ENCODE measurements at places on chromosomes 5 and 9. TPM values are rescaled to one million over a fixed set of nuclear protein-coding genes. Genes with fewer than 3 reads are reported as not detected.

- H3K36me3 ChIP-seq = peaks cover 6% of the 10 kb centered on the region
- no peak overlapping the region for H3K27ac ChIP-seq
- H3K4me1 ChIP-seq = peaks cover 14% of the 10 kb centered on the region
- H3K27me3 ChIP-seq = no peaks in the 10 kb centered on the region
- no peak overlapping the region for H3K4me3 ChIP-seq
- DNase-seq = peak; percentile 11
Observed at GRCh38 chr9:92295827-92296258, 2.3 kb upstream of the IARS1 start.

GRCh38 chr9:101400120-101400519 lies 1.5 kb downstream of the ZNF189 start:
- H3K4me1 ChIP-seq = peaks cover 13% of the 10 kb centered on the region
- H3K4me3 ChIP-seq = peak overlapping the region; percentile 69
- no peak for DNase-seq

Gene IRX4
- total RNA-seq = not detected

Gene CLTA
- total RNA-seq = 203 TPM

DNA sequence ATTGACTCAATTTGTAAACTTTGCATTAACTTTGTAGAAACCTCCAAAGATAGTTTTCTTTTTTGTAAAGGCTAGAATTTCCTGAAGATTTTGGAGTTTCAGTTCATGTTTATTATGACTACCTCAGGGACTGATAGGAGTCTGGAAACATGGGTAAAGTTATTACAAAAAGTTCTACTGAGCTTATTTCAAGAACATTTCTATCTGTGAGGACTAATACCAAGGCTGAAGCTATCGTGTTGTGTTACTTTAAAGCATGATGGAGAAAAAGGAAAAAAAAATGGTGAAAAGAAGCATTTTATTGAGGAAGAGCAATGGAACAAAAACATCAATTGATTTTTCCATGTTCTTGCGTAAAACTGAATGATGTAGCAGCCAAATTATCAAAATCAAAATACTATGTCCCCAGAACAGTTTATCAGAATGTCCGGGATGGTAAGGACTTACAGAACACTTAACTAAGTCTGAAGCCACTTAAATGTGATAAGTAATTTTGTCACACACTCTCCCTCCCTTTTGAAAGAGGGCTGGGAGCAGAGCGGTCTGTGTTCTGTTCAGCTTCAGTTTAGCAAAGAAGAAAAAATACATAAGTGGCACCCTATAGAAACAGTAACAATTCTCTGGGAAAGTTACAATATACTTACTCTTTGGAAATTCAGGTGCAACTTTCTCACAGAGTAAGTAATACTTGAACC lies 25.1 kb upstream of the VCAN start:
- H3K27ac ChIP-seq = no peak overlapping the region
- no peaks in the 10 kb centered on the region for H3K4me1 ChIP-seq
- DNase-seq = no peak
- H3K36me3 ChIP-seq = no peaks in the 10 kb centered on the region
- no peaks in the 10 kb centered on the region for H3K27me3 ChIP-seq

DNA sequence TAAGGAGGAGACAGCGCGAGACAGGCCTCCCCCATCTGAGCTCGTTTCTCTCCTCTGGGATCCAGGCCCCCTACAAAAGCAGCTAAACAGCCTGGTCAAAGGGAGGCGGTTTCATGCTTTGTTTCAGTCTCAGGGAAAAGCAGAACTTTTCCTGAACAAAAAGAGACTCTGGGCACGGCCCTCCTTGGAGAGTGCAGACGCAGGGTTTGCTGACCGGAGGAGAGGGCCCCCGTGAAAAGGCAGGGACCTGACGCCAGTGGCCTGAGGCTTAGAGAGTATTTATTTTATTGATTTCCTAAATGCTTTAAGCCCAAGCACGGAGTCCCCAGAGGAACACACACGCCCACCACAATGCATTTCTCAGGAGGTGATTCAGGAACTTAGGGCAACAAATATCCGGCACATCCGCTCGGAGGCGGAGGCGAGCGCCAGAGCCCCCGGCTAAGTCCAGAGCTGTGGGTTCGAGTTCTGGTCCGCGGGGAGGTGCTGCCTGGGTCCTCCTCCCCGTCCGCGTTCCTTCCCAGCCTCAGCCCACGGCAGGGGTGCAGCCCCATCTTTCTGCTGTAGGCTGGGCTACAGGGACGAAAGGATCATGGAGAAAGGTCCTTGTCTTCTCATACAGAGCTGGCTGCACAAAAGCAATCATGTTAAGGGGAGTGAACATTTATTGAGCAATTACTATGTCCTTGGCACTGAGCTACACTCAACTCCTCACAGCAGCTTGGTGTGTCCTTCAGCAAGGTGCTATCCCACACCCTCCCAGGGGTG lies 40.0 kb downstream of the PTGES start:
- peak; percentile 73 for DNase-seq
- peak overlapping the region; percentile 87 for H3K27ac ChIP-seq
- H3K27me3 ChIP-seq = no peaks in the 10 kb centered on the region
- H3K4me1 ChIP-seq = peaks cover 37% of the 10 kb centered on the region

DNA sequence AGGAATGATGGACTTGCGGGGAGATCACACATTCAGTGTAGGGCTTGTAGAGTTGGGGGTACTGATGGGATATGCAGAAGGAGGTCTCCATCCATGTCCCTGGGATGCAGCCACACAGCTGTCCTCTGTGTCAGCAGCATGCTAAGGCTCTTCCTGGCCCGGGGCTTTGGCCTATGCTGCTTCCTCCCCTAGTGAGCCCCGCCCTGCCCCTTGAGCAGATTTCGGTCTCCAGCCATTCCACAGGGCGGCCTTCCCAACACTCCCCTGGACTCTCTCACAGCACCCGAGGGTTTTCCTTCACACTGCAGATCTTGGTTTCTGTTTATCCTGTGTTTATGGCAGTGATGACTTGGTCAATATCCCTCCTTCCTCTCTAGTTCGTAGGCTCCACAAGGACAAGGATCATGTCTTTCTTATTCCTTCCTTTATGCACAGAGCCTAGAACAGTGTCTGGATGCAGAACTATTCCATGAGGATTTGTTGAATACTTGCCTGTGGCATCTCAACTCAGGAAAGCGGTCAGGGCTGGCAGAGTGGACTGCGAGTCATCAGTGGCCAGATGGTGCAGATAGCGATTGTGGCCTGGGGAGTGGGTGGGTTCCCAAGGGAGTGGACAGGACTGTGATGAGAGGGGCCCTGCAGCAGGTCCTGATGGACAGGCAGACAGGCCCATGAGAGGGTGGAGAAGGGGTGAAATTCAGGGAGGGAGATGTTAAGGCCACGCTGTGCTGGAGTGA lies 114.2 kb downstream of the RGS3 start:
- no peaks in the 10 kb centered on the region for H3K27me3 ChIP-seq
- DNase-seq = no peak
- H3K36me3 ChIP-seq = no peaks in the 10 kb centered on the region
- no peaks in the 10 kb centered on the region for H3K4me1 ChIP-seq

GRCh38 chr5:179393078-179393477 lies 47.8 kb upstream of the ADAMTS2 start:
- H3K4me1 ChIP-seq = no peaks in the 10 kb centered on the region
- no peak for DNase-seq
- peaks cover 4% of the 10 kb centered on the region for H3K36me3 ChIP-seq

- no peaks in the 10 kb centered on the region for H3K27me3 ChIP-seq
- no peak for DNase-seq
- no peak overlapping the region for H3K27ac ChIP-seq
- H3K4me1 ChIP-seq = peaks cover 27% of the 10 kb centered on the region
- no peaks in the 10 kb centered on the region for H3K36me3 ChIP-seq
Observed at GRCh38 chr5:74546796-74547195, 93.7 kb downstream of the ENC1 start.

GRCh38 chr5:136066661-136067271 lies 38.0 kb downstream of the TGFBI start:
- DNase-seq = no peak
- H3K27ac ChIP-seq = no peak overlapping the region
- no peak overlapping the region for H3K4me3 ChIP-seq
- no peaks in the 10 kb centered on the region for H3K4me1 ChIP-seq
- no peaks in the 10 kb centered on the region for H3K36me3 ChIP-seq

Gene LRRC70
- total RNA-seq = 1.2 TPM

GRCh38 chr9:21779397-21779796 lies 23.0 kb upstream of the MTAP start:
- no peak for DNase-seq
- H3K4me1 ChIP-seq = no peaks in the 10 kb centered on the region
- no peak overlapping the region for H3K4me3 ChIP-seq
- H3K36me3 ChIP-seq = no peaks in the 10 kb centered on the region
- H3K27ac ChIP-seq = no peak overlapping the region

GRCh38 chr5:73370640-73371583 lies 77.7 kb downstream of the FOXD1 start:
- no peak for DNase-seq
- H3K27me3 ChIP-seq = no peaks in the 10 kb centered on the region
- H3K36me3 ChIP-seq = no peaks in the 10 kb centered on the region
- H3K27ac ChIP-seq = no peak overlapping the region
- no peak overlapping the region for H3K4me3 ChIP-seq
- peaks cover under 1% of the 10 kb centered on the region for H3K4me1 ChIP-seq

DNA sequence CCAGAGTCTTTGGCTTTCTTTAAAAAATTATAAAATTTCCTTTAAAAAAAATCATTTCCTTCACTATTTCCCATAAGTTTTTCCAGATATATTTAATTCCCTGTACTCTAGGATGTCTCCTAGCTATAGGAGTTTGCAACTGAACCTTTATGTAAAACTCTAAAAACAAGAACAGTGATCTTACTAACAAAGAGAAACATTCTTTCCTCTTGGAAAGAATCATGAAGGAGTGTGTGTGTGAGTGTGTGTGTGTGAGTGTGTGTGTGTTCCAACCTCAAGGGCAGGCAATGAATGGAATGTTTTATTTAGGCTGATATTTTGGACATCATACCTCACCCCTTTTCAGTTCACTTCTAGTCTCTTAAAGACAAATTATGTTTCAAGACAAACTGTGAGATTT lies 309.2 kb downstream of the CEMIP2 start:
- H3K27ac ChIP-seq = no peak overlapping the region
- peaks cover 17% of the 10 kb centered on the region for H3K4me1 ChIP-seq
- no peaks in the 10 kb centered on the region for H3K36me3 ChIP-seq
- H3K27me3 ChIP-seq = no peaks in the 10 kb centered on the region

Gene TMEM38B
- total RNA-seq = 21.1 TPM

Gene SEMA6A
- 75.3 TPM for total RNA-seq

Gene PTGDS
- not detected for total RNA-seq

DNA sequence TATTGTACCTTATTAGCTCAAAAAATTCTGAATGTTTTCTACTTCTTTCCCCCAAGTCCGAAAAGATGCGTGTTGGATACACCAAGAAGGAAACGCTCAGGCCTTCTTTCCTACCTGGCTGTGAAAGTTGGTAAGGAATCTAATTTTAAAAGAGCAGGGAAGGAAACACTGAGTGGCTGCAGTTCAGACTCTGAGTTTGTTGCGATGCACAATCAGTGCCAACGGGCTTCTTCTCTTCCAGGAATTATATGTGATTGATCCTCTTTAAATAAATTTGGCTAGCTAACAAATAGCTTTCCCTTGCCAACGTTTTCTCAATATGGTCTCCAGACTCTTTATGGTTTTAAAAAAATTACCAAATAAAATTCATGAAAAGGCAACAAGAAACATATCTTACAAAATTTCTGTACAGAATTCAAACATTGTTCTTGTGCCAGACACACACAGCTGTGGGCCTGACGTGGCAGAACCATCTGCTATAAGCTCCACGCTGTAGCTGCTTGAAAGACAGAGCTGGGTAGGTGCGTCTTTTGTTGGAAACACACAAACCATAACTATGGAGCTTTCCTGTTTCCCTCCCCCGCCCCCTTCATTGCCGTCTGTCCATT lies 493.1 kb downstream of the ZNF608 start:
- no peaks in the 10 kb centered on the region for H3K36me3 ChIP-seq
- H3K27me3 ChIP-seq = no peaks in the 10 kb centered on the region
- H3K4me1 ChIP-seq = peaks cover 22% of the 10 kb centered on the region
- no peak overlapping the region for H3K4me3 ChIP-seq

DNA sequence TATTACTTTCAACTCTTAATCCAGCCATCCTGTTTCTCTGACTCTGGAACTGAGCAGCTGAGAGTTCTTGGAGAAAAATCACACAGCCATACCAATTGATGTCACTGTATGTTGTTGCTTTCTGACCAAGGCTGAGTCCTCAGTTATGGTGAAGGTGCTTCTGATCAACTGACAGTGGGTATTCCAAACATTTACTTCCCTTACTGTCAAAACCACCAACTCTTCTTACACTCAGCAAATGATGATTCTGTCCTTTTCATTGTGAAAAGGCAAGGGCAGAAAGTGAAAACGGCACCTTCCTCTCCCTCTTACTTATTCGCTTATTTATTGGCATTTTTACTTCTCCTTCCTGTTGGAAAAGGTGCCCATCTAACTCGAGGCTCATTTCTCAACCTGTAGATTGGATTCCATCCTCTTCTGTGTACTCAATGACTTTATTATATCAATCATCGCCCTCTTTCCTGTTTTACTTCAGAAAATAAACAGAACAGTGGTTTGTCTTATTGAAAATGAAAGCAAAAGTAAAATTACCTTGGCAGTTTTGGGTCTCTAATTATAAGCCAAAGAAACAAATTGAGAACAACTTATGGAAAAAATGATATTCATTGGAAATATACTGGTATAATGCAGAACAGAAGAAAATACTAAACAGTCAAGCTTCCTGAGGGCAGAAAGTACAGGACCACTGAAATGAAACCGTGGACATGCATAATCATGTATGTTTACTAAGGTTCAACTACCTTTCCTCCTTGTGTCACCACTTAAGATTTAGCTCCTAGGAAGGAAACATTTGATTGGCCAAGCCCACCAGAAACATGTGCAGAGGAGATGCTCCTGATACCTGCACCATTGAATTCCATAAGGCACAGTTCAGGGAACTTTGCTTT lies 104.5 kb upstream of the CHD1 start:
- H3K4me1 ChIP-seq = peaks cover 3% of the 10 kb centered on the region
- no peaks in the 10 kb centered on the region for H3K27me3 ChIP-seq
- H3K36me3 ChIP-seq = no peaks in the 10 kb centered on the region

Gene MYMK
- total RNA-seq = not detected

DNA sequence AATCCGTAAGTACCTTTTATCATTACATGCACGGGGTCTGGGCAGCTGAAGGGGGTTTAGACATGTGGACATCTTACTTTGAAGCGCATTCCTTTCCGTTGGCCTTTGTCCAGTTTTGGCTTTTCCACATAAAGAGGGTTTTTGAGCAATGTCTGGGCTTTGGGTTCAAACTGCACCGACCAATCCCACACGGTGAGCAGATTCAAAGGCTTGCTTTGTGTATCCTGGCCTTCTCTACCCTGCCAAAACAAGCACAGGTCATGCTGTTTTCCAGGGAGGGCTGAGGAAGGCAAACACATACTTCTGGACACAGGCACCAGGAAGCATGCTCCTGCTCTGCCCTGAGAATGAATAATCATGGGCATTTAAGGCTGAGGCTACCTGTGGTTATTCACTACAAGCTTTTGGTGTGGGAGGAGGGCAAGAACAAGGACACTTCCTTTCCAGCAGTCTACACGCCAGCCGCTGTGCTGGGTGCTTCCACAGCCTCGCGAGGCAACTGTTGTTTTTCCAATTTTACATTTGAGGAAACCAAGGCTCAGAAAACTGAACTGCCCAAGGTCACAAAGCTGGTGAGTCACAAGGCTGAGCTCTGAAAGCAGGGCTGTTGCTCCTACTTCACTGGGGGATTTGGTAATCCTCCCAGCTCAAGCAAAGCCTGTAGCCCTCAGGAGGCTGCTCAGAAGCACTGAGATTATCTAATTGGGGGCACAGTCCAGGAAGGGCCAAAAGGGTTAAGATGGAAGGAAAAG lies 59.8 kb upstream of the GOLPH3 start:
- no peaks in the 10 kb centered on the region for H3K27me3 ChIP-seq
- DNase-seq = no peak
- no peaks in the 10 kb centered on the region for H3K36me3 ChIP-seq
- H3K4me1 ChIP-seq = no peaks in the 10 kb centered on the region
- no peak overlapping the region for H3K27ac ChIP-seq
- H3K4me3 ChIP-seq = no peak overlapping the region

All from neural progenitor cell (in vitro differentiated cells).